Mesothelial cell of epicardium (in vitro differentiated cells): ENCODE measurements at places on chromosomes 11 and 22.

- DNase-seq: no peak
Observed at GRCh38 chr22:45322873-45323525, 13.3 kb downstream of the FAM118A start.

- DNase-seq: no peak
Observed at GRCh38 chr11:108601150-108601549, 7.6 kb upstream of the EXPH5 start.

DNA sequence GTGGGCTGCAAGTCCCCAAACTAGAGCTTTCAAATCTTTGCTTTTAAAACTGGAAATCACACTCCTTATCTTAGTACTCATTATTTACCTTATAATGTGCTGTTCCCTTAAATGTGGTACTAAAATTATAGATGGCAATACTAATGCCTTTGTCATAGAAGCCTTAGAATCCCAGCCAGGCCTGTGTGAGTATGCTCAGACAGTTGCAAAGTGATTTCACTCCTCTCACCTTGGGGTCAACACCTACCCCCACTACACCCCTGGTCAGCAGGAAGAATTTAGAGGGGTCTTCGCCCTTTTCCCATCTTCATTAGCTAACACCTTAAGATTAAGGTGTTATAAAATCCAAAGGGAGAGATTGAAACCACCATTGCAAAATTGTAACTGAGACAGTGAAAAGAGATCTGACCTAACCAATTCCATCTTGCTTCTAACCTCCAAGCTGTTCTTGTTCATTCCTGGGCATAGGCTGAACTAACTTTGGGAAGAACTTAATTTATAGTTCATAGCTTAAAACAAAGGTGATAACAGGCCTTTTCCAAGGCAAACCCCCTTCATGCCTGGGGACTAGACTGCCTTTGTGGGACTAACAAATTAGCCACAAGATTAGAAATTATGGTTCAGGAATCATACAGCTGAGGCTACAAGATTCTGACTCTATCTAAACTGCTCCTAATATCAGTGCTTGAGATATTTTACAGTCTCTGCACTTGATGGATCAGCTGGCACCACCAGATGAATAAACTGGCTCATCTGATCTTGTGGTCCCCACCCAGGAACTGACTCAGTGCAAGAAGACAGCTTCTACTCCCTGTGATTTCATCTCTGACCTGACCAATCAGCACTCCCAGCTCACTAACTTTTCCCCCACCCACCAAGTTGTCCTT lies 10.4 kb upstream of the MRPL17 start:
- DNase-seq: no peak

- no peak for DNase-seq
Observed at GRCh38 chr22:39246690-39247332, 2.0 kb upstream of the PDGFB start.
